ENCODE measurements at places on chromosomes 16 and 17. TPM values are rescaled to one million over a fixed set of nuclear protein-coding genes. Genes with fewer than 3 reads are reported as not detected.
A peak's percentile ranks its signal among the peaks of the same experiment; 100 is the strongest.

The XAF1 gene
- total RNA-seq: 12.8 TPM

The MPV17L gene
- 7.2 TPM for total RNA-seq

The GRIN2C gene
- total RNA-seq: 34.4 TPM

The TIMP2 gene
- 158 TPM for total RNA-seq

- H3K4me1 ChIP-seq: no peaks in the 10 kb centered on the region
- no peak for DNase-seq
- no peak overlapping the region for H3K27ac ChIP-seq
- no peak overlapping the region for H3K4me3 ChIP-seq
These were observed 937.7 kb upstream of the SOX9 start for GRCh38 chr17:71183066-71183660.

DNA sequence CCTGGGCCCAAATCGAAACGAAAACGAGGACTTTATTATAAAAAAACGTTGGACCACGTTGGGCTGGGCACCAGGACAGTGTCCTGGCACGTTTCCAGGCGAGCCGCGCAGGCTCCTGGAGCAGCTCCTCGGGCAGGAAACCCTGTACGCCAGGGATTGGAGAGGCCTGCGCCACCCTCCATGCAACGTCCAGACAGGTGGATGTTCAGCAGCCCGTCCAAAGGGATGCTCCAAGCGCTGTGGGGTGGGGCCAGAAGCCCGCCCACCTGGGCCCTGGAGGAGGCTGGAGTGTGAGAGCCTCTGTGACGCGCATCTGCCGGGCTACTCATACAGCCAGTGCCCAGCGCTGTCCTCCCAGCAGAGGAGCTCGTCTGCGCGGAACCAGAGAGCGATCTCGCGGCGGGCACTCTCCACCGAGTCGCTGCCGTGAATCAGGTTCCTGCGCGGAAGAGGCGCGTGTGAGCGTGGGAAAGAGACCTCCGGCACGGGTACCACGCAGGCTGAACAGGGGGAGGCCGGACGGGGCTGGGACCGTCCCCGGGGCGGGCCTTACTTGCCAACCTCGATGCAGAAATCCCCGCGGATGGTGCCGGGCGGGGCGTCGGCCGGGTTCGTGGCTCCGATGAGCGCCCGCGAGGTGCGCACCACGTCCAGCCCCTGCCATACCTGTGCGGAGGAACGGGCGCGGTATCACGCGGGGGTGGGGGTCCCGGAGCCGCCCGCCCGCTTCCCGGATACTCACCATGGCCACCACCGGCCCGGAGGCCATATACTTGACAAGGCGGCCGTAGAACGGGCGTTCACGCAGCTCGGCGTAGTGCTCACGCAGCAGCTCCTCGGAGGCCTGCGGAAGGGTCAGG lies 785 bp downstream of the NME3 start:
- H3K27ac ChIP-seq: peak overlapping the region; percentile 97
- H3K4me1 ChIP-seq: peaks cover 39% of the 10 kb centered on the region
- peak overlapping the region; percentile 70 for H3K4me3 ChIP-seq
- peaks cover 38% of the 10 kb centered on the region for H3K36me3 ChIP-seq

DNA sequence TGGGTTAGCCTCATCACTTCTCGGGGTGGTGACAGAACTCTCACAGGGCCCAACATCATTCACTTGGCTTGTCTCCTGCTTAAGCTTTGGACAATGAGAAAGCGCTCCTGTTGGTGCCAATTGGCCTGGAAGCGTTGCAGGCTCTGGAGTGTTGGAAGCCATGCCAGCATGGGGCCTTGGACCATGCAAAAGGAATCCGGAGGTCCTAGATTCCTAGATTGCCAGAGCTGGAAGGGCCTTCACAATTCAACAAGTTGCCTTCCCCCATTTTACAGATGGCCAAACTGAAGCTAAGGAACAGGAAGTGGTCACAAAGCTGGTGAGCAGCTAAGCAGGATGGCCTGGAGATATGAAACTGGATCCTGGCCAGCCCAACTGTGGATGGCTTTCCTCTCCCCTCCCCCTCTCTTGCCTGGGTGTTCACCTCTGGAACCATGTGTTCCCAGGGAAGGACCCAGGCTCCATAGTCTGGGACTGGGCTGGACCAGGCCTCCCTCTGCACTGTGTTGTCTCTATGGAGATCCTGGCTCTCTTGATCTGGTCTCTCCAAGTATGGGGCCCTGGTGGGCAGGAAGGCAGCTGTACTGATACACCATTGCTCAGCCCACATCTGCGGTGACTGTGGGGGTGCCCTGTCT lies 6.0 kb upstream of the IGFBP4 start:
- no peaks in the 10 kb centered on the region for H3K36me3 ChIP-seq
- no peak overlapping the region for H3K27ac ChIP-seq
- H3K27me3 ChIP-seq: no peaks in the 10 kb centered on the region
- H3K4me1 ChIP-seq: no peaks in the 10 kb centered on the region
- H3K4me3 ChIP-seq: no peak overlapping the region

DNA sequence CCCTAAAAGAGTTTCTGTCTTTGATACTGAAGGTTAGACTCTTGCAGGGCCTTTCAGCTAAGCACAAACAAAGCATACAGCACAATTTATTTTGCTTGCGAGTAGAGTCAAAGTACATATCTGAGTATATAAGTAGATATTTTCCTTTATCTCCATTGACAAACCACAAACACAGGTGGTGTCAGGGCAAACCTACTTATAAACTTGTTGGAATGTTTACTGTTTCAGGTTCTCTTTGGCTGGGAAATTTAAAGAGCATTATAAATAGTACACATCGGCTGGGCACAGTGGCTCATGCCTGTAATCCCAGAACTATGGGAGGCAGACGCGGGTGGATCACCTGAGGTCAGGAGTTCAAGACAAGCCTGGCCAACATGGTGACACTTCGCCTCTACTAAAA lies 442.6 kb upstream of the PSMD7 start:
- H3K4me3 ChIP-seq: no peak overlapping the region
- no peaks in the 10 kb centered on the region for H3K4me1 ChIP-seq
- DNase-seq: no peak
- H3K27me3 ChIP-seq: no peaks in the 10 kb centered on the region
